ENCODE measurements at places on chromosomes 1 and 21.

DNA sequence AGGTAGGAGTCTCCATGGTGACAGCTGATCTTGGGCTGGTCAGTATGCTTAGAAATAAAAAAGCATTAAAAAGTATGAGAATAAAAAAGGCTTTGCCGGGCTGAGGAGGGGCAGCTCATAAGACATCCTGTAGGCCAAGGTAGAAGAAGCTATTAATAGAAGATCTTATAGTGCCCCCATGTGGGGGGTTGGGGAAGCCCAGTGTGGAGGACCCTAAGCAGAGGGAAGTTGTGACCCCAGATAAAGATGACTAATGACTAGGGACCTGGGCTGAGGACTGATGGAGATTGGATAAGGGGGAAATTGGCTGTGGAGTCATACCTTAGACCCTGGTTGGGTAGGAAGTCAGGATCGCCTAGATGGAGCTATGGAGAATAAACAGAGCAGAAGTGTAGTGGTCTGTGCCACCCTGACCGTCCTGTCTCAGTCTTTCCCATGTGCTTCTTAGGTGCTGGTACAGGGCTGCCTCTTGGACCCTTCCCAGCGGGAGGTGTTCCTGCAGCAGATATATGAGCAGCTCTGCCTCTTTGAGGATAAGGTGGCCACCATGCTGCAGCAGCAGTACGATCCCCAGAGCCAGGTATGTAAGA lies 25.0 kb downstream of the SZT2 start:
- peak; percentile 31 for DNase-seq

GRCh38 chr1:107124694-107125093 lies 16.1 kb upstream of the NTNG1 start:
- DNase-seq = no peak

DNA sequence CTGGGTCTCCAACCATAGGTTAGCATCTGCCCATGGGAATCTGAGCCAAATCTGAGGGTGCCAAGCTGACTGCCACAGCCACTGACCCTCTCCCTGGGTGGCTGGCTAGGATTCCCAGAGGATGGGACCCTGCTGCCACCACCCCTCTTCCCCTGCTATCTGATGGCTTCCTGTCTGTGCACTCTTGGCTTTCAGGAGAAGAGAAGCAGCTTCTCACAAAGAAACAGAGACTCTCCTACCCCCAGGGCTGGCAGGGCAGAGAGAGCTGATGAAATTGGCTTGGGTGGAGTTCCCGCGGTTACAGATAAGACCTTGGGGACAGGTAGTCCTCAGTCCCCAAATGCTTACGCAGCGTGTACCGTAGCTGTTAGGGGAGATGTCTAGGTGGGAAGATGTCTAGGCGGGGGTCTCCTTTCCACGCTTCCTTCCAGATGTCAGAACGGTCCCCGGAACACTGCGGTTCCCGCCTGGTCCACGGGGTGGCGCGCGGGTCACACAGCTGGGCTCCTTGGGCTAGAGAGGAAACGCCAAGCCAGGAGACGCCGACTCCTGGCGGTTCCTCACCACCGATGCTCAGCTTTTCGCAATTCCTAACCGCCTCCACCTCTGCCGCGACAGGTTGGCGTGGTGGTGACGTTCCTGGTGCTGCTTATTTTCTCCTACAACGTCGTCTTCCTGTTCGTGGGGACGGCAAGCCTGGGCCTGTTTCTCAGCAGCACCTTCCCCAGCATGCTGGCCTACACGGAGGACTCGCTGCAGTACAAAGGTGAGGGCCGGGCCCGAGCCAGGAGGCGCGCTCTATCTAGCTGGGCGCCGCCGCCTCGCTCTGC lies 40.1 kb downstream of the ELK4 start:
- DNase-seq = peak; percentile 75

DNA sequence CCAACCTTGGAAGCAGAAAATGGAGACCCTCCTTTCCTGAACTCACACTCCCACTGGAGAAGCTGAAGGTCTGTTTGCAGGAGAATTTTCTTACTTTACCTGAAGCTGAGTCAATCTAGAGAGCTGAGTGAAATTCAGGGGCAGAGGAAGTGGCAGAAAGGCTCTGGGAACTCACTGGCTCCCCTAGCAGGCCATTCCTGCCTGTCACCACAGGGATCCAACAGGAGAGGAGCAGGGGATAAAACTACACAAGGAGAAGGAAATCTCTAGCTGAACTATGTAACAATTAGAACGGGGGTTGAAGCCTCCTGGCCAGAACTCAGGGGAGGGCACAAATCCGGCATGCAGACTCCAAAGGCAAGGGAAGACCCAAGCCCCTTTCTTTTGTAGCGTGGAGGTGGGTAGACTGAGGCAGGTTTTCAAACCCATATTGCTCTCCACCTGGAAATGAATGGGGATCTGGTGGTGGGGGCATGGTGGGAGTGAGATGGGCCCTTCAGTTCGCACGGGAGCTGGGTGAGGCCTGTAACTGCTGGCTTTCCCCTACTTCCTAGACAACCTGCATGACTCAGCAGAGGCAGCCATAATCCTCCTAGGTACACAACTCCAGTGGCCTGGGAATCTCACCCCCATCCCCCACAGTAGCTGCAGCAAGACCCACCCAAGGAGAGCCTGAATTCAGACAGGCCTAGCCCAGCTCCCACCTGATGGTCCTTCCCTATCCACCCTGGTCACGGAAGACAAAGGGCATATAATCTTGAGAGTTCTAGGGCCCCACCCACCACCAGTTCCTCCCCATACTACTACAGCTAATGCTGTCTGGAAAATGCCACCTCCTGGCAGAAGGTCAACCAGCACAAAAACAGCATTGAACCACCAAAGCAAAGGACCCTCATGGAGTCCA lies 158.1 kb downstream of the LTN1 start:
- DNase-seq = no peak

GRCh38 chr1:20029178-20029912 lies 40.6 kb upstream of the PLA2G5 start:
- no peak for DNase-seq

GRCh38 chr1:235942979-235943575 lies 76.4 kb upstream of the LYST start:
- DNase-seq = no peak

DNA sequence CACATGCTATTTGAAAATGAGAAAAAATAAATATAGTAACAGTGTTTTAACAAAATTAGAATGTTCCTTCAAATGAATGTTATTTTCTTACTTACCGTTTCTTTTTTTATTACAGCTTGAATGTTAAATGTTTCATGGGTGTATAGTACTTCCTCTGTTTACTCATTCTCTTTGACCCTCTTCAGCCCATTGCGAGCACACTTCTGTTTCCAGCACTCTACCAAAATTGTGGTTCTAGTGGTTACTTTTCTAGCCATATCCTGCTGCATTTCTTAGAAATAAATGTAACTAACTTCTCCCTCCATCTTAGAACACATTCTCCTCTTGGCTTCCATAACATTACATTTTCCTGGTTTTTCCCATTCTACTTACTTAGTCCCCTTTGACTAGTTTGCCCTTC lies 190.0 kb upstream of the C1orf105 start:
- no peak for DNase-seq

DNA sequence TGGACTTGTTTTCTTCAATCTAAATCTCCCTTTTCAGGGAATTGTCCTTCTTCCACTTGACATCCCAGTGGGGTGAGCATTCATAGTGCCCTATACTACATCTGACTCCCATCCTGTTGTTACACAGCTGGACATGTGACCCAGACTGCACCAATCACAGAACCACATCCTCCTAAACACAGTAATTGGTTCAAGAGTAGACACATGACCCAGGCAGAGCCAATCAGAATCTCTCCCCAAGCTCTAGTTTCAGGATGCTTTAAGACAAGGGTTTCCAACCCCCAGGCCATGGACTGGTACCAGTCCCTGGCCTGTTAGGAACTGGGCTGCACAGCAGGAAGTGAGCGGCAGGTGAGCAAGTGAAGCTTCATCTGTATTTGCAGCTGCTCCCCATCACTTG lies 5.6 kb upstream of the DDOST start:
- no peak for DNase-seq

- no peak for DNase-seq
Observed at GRCh38 chr1:245434280-245434679, 279.5 kb downstream of the KIF26B start.

GRCh38 chr1:178092878-178093493 lies 918 bp upstream of the RASAL2 start:
- DNase-seq = no peak

- DNase-seq = no peak
Observed at GRCh38 chr21:41813226-41813625, 46.4 kb upstream of the RIPK4 start.

- DNase-seq = no peak
Observed at GRCh38 chr1:204565617-204566582, 49.7 kb downstream of the MDM4 start.

- DNase-seq = no peak
Observed at GRCh38 chr1:93005252-93005598, 44.0 kb upstream of the DIPK1A start.

GRCh38 chr1:102879439-102879993 lies 228.8 kb downstream of the COL11A1 start:
- no peak for DNase-seq

- no peak for DNase-seq
Observed at GRCh38 chr1:90925928-90926869, 95.6 kb downstream of the ZNF644 start.

DNA sequence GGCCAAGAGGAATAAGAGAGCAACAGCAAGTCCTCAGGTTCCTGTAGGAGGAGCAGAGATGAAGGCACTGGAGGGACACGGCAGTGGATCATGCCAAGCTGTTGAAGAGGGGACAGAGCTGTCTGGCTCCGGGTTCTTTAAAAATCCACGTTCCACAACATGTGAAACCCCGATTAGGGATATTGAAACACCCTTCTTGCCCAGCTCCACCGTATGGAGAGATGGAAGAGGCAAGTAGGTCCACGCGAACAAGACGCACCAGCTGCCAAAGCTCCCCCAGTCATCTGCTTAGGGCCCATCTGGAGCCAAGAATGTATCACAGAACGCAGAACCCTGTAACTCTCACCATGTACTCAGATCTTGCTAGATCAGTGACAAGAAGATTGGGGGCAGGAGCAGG lies 3.9 kb downstream of the C1orf198 start:
- DNase-seq = no peak

DNA sequence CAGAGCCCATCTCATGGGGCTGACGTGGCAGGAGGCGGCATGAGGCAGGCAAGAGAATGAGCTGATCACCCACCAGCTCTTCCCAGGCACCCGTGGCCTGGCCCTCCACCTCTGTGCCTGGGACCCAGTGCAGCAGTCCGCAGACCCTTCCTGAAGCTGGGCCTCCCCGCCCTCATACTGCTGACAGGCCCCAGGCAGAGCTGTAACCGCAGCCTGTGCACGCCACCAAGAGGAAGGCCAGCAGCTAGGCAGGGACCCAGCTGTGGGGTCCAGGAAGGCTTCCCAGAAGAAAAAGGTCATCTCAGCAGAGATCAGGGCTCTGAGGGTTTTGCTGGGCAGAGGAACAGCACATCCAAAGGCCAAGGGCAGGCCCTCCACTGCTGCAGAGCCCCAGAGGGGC lies 9.8 kb upstream of the MTFR1L start:
- DNase-seq = no peak

Data from stimulated activated CD4-positive, alpha-beta T cell treated with anti-CD3 and anti-CD28 coated beads, Interleukin-15, amount 100 ng/mL, for 1 hour (primary cell).